ENCODE measurements at places on chromosomes 3 and 15.

- DNase-seq: peak; percentile 28
These were observed 223.6 kb upstream of the PDZRN3 start for GRCh38 chr3:73848173-73848906.

- DNase-seq: no peak
These were observed 415.4 kb upstream of the RORA start for GRCh38 chr15:61644550-61644949.

DNA sequence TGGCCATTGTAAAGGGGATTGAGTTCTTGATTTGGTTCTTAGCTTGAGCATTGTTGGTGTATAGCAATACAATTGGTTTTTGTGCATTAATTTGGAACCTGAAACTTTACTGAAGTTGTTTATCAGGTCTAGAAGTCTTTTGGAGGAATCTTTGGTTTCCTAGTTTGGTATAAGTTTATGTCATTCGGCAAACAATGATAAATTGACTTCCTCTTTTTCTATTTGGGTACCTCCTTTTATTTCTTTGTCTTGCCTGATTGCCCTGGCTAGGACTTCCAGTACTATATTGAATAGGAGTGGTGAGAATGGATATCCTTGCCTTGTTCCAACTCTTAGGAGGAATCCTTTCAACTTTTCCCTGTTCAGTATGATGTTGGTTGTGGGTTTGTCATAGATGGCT is 32.1 kb downstream of the SPESP1 start:
- no peak for DNase-seq

GRCh38 chr15:100215031-100215842 is 126.5 kb downstream of the ADAMTS17 start:
- no peak for DNase-seq

DNA sequence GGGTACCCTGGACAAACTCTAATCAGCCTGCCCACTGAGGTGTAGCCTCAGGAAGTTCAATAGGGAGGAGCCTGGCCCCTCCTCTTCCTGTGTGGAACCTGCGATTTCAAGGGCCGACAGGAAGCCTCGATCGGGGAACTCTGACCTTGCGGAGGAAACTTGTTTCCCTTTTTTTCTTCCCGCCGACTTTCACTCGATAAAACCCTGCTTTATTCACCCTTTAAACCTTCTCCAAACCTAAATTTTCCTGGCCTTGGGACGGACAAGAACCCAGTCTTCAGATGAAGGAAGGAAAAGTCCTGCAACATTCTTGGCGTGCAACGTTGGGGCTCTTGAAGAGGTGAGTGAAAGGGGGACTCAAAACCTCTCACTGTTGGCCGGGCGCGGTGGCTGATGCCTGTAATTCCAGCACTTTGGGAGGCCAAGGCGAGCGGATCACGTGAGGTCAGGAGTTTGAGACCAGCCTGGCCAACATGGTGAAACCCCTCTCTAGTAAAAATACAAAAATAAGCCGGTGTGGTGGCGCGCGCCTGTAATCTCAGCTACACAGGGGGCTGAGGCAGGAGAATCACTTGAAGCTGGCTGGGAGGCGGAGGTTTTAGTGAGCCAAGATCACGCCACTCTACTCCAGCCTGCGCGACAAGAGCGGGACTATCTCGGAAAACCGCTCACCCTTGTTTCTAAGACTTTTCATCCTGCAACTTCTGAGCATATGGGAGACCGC is 208.2 kb downstream of the ZNF385D start:
- DNase-seq: no peak

GRCh38 chr3:148791920-148792319 is 35.7 kb upstream of the CPB1 start:
- DNase-seq: no peak

- no peak for DNase-seq
These were observed 7.6 kb downstream of the MYO9A start for GRCh38 chr15:72110355-72110754.

DNA sequence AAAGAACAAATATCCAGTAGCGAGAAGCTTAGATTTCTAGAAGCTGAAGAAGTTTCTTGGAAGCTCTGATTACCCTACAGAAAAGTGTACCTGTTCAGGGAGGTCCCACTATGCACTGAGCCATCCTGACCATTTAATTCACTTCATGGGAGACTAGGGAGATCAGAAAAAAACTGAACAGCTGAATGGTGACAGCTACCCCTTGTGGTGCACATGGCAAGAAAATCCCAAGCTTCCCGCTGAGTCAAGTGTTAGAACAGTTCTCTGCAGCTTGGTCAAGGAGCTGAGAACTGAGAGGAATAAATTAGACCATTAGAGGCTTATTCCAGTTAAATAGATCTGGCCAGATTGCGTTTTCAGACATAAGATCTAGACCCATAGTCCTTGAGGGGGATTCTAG is 197.2 kb upstream of the VEPH1 start:
- no peak for DNase-seq

GRCh38 chr3:138629526-138629925 is 21.0 kb downstream of the FAIM start:
- DNase-seq: no peak

GRCh38 chr3:175356899-175357324 is 497.8 kb downstream of the NAALADL2 start:
- DNase-seq: no peak

GRCh38 chr3:48222616-48223513 is at the start of gene CAMP:
TSS of gene CAMP (plus strand) at chr3:48223495. CDS start at chr3:48223512, 17 bp downstream.
- DNase-seq: peak; percentile 65

DNA sequence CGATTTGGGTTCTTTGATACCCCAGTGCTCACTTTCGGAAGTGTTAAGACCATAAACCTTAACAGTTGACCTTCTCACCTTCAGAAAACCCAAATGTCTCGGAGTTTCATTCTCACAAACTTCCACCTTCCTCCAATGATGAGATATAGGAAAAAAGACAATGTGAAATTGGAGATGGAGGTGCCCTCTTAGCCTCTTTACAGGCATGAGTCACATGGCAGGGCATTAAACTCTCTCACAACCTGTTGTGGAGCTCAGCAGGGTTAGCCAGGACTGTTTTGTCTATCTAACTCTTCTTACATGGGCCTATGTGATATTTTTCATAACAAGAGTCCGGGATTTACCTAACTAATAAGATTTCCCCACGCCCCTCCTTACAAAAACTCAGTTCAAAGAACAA is 10.7 kb downstream of the AGTR1 start:
- no peak for DNase-seq

DNA sequence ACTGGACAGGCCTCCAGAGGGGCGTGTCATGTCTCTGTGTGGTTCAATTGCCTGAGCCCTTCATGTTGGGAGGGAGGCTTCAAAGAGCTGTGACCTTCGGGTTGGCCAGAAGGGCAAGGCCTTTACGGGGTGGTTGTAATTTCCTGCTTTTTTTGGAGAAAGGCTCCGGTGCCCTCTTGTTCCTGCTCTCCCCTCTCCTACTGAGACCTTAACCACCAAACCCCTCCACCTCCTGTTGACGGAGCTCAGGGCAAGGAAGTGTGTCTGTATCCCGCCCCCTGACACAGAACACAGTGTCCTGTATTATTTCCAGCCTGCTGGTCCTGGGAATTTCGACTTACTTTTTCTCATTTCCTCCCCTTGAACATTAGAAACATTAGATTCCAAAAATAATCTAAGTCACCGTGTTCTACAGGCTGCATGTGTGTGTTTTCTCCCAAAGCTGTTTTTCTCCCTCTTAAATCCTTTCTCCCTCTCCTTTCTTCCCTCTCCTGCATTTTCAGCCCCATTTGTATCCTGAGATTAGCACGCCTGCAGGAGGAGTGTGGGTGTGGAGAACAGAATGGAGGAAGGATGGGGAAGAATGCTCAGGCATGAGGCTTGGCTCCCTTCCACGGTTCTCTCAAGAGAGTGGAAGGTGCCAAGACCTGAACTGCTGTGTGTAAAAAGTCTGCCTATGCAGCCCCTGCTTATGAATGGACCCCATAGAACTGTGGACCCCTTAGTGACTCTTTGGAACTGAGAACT is 285.4 kb upstream of the ROPN1 start:
- no peak for DNase-seq

DNA sequence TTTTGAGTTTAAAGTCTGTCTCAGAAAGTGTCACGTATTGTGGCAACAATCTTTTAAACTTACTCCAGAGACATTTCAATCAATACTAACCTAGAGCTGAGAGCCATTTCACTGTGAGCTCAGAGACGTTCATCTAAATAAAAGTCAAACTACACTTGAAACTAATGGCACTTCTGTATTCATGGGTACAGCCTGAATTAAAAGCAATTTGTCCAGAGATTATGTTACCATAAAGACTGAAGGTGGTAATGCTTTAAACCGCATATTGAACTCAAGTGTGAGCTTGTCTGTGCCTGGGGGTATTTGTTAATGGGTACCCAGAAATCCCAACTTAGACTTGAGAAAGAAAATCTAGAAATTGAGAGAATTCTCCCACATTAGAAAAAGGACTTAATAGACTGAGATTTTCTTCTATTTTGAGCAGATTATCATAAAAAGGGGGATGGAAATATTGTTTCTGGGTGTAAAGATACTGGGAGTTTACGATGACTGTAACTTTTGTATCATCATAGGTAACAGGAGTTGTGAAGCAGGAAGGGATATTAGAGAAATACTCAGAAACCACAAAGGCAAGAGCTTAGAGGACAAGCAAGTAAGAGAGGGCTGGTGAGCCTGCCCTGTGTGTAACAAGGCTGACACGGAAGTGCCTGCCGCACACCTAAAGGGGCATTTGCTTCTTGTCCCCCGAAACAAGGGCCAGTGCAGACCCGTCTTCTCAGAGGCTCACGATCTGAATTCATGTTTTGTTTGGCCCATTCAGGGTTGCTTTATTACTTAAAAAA is 36.9 kb downstream of the LRIG1 start:
- no peak for DNase-seq

DNA sequence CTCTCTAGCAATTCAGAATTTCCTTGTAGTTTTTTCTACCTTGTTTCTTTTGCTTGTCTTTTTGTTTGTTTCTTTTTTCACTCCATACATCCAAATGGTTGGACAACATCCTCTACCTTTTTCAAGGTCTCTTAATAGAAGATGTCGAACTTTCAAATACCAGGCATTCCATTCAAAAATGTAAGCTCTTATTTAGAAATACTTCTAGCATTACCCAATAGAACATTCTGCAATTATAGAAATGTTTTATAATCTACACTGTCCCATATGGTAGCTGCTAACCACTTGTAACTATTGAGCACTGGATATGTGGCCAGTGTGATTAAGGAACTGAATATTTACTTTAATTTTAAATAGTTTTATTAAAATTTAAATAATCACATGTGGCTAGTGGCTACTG is 196.2 kb upstream of the MRPL3 start:
- no peak for DNase-seq

GRCh38 chr3:117625174-117625573 is 915.6 kb downstream of the TUSC7 start:
- DNase-seq: no peak

GRCh38 chr15:32856753-32857152 is 138.9 kb downstream of the GREM1 start:
- DNase-seq: no peak

DNA sequence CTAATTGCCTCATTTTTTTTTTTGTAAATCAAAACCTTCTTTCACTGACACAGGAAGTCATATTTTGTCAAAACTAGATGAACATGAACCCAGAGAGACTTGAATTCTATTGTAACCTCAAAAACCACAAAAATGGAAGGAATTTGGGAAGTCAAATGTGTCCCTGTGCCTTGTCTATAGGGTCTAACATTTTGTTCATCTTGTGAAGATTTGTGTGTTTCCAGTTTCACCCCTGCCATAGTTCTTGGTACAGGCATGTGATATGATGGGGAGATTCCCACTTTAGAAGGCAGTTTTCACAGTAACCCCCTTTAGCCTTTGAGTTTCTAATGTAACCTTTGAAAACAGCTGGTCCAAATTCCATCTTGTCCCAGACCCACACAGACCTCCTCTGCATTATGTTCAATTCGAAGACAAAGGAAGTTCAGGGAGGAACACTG is 318.5 kb upstream of the ADAMTS9 start:
- no peak for DNase-seq

- peak; percentile 31 for DNase-seq
These were observed 135.1 kb upstream of the RASGRP1 start for GRCh38 chr15:38699633-38700230.

DNA sequence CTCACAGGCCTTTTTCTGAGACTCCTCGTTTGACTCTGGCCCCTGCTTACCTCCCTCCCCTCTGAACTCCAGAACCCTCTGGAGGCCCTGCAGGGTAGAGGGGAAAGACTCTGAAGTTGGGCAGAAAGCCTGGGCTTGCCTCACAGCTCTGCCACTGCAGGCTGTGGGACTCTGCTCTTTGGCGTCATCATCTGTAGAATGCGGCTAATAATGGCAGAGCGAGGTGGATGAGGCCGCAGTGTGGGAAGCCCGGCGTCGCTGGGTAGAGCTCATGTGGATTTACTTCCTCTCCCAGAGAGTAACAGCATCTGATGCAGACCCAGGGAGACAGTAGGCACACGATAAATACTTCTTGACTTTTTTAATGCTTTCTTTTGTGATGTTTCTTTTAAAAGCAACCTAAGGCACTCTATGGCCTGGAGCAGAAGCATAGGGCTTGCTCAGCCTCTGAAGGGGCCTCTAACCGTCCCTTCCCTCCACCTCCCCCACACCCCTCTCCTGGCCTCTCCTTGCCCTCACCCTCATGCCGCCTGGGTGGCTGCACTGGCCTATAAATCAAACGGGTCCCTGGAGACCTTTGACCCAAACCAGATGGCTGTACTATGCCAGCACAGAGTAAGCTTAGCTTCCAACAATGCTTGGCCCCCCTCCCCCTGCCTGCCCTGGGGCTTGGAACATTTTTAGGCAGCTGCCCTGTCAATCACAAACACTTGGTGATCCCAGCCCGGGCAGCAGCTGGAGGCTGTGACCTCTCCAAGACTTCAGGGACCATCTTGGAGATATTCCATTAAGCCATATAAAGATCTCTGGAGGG is 32.9 kb downstream of the SPSB4 start:
- no peak for DNase-seq

DNA sequence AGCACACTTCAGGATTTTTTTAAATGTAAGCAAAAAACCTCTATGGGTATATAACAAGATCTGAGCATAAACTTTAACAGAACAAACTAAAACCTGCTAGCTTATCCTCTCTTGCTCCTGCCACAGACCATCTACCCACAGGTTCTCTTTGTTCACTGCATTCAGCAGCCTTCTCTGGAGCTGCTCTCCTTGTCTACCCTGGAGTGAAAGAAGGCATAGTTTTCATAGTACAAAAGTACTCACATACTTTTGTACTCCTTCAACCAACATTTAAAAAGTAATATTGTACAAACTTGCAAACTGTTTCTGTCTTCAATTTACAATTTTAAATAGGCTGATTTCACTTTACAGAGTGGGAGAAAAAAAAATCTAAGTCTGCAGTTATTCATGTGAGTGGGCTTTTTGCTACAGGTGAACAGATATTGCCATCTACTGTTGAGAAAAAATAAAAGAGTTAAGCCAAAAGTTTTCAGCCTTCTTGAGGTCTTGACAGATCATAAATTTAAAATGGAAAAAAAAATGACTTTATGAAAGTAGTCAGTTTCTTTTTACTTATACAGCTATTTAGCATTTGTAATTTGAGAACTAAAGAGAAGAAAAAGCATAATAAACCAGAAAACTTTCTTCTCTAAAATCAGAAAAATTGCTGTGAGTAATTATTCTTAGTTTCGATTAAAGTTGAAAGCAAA is 20.4 kb downstream of the TERC start:
- no peak for DNase-seq

DNA sequence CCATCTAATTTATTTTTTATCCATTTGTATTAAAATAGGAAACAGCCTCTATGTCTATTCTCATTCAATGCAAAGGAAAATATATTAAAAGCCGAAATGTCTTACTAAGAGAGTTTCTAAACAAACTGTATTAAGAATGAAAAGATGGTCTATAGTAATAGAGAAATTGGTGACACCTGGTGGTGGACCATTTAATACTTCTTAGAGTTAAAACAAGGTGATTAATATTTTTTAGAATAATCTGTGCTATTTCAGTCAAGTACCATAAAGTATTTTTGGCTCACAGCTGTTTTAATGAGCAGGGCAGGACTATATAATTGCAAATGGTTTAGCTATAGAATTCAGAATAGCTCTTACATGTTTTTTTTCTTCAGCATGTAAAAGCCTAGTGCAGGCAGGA is 55.7 kb downstream of the SYNPR start:
- DNase-seq: no peak
